RKO (cell line): ENCODE measurements at places on chromosomes 2 and 18.
A peak's percentile ranks its signal among the peaks of the same experiment; 100 is the strongest.

DNA sequence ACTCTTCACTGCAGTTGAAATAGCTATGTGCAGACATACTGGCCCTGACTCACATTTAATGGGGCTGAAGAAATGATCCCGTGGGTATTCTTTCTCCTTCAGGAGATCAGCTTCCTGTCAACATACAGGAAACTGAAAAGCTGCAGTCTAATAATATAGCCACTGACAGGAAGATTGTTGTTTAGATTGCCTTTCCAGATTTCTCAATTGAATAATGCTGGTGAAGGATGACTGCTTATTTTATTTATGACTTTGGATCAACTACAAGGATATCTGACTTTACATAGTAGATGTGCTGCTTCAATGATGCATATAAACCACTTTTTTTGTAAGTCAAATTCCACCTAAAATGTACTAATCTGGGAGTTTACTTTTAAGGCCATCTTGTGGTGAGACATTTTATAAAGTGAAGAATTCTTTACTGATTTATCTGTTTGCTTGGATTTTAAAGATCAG is 93.4 kb upstream of the MAP4K3 start:
- no peak for DNase-seq

DNA sequence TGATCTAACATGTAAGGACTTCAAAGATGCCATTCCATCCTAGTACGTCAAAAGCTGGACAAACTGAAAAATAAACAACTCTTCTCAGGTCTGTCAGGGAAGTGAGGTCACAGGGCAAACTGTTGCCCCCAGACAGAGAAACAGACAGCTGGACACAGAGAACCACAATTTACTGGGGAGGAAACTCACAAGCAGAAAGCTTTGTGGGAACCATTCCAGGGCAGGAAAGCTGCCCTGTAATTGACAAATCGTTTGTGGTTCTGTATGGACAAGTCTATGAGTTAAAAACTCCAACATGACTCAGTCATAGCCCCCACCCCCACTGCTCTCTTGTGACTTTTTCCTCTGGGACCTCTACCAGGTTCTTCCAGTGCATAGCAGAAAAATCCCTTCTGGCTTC is 28.4 kb downstream of the MCEE start:
- no peak for DNase-seq

- DNase-seq: peak; percentile 24
Observed at GRCh38 chr18:8314124-8314523, 295.1 kb upstream of the RAB12 start.

DNA sequence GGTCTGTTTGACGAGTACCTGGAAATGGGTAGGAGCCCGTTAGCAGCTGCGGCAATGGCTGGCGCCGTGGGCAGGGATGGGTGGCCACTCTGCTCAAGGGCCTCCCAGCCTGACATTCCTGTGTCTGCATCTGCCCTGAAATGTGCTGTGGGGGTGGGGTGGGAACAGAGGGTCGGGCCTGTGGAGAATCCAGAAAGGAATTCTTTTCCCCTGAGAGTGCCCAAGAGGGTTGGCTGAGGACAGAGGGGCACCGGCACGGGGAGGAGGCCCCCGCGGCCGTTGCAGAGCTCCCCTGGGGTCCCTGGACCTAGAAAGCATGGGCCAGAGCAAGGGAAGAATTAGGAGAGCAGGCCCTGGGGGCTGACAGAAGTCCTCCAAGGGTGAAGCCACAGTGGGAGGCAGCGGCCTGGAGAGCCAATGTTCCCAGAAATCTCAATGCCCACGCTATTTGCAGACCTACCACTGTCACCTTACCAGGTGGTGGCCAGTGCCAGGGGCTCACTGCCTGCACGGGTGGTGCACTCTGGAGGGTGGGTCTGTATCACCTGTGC is 27.8 kb downstream of the ANO7 start:
- no peak for DNase-seq

- DNase-seq: no peak
Observed at GRCh38 chr2:32836933-32837332, 109.8 kb upstream of the LTBP1 start.

- no peak for DNase-seq
Observed at GRCh38 chr2:31784868-31785267, 204.1 kb upstream of the SRD5A2 start.

- no peak for DNase-seq
Observed at GRCh38 chr2:206389164-206389563, 54.2 kb upstream of the ADAM23 start.
